ENCODE measurements at places on chromosomes 2 and 18.

GRCh38 chr2:19235308-19235707, 123.1 kb downstream of the OSR1 start:
- DNase-seq: no peak

DNA sequence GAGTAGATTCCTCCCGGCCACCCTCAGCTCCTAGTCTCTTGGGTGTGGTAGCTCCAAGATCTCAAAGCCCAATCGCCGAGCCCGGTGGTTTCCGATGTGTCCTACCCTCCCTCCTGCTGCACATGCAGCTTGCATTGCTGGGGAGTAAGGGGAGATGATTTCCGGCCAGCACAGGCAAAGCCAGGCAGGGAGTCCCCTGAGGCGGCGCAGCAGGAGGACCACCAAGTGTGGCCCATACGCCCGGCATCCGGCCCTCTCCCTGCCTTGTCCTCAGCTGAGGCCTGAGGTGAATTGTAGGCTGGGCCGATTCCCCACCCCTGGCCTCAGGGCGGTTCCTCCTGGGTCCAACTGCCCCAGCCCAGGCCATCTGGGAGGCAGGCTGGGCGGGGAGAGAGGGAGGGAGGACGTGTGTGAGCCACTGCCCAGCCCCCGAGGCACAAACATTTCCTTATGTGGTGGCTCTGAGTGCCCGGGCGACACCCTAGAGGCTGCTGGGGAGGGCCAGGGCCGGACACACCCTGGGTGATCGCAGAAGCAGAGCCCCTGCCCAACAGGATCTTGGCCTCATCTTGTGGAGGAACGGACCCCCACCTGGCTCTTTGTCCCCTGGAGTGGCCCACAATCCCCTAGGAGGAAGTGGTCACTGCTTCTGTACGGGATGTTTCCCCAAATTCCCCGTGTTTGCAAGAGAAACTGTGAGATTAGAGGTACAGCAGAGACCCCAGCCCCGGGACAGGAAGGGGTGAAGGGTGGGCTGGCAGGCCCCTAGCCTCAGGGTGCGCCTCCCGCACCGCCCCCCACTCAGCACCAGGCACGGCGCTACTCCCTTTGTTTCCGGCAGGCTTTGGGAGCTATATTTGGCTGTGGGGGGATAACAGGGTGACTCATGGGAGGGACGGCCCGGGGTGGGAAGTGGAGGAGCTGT, 41.9 kb upstream of the PTMA start:
- peak; percentile 94 for DNase-seq

GRCh38 chr2:9219027-9219445, 12.4 kb downstream of the ASAP2 start:
- DNase-seq: no peak

- peak; percentile 87 for DNase-seq
These were observed 347.5 kb upstream of the SALL3 start for GRCh38 chr18:78632111-78632541.

DNA sequence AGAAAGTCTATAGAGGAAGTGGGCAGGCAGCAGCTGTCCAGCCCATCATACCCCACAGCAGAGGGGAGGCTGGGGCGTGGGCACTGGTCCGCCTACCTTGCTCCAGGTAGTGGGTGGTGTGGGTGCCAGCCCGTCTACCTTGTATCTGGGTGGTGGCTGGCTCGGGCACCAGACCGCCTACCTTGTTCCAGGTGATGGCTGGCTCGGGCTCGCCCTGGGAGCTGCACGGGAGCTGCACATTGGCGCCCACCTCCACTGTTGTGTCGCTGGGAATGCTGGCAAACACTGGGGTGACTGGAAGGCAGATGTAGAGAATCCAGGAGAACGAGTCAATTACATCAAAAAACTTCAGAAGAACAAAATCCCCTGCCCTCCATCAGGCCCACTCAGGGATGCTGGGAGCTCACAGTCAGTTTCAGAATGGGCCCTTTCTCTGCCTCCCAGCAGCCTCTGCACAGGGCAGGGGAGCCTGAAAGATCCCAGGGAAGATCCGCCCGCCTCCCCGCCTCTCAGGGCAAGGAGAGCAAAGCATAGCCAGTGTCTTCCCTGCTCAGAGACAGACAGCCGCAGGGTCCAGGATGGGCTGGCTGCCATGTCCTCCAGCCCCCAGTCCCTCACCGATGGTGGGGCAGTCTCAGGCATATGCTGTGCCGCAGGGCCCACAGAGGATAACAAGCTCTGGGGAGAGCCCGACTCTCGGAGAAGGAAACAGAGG, 82.3 kb downstream of the PXDN start:
- no peak for DNase-seq

GRCh38 chr2:15040429-15041084, 408.0 kb downstream of the LRATD1 start:
- DNase-seq: no peak

- peak; percentile 54 for DNase-seq
These were observed 99.9 kb upstream of the ZFP36L2 start for GRCh38 chr2:43326101-43326825.

DNA sequence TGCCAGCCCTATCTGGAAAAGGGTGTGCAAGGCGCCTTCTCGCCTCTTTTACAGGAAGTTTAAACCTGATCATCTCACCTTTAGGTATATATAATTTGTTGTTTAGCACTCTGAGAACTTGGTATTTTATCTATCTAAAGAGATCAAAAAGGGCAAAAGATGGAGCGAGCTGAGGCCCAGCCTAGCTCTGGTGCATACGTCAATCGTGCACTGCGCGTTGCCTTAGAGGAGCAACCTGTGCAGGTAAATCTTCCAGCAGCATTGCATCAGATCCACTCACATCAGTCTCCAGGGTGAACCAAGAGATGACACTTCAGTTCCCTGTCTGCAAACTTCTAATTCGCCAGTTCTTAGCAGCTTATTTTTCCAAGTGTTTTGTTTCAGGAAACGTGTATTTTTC, 15.4 kb downstream of the BCL11A start:
- DNase-seq: no peak

- no peak for DNase-seq
These were observed 113.1 kb downstream of the UXS1 start for GRCh38 chr2:106080959-106081358.

Data from suppressor macrophage treated with lipopolysaccharide for 1 hour (primary cell).